ENCODE measurements at places on chromosomes 2 and 18.

DNA sequence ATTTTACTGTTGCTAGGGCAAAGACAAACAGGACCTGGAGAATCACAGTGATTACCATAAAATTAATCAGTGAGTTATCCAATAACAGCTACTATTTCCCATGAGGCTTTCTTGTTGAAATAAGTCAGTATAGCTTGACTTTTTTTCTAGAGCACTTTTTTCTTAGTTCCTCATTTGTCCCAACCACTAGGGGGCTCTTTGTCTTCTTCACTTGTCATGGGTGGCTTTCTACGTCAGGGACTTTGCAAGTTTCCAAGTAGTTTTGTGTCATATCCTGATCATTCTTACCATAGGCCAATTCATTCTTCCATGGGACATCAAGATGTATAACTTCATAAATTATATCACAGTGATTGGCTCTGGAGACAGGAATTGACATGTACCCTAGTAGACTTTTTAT lies 1019.6 kb upstream of the PIK3C3 start:
- DNase-seq: no peak

DNA sequence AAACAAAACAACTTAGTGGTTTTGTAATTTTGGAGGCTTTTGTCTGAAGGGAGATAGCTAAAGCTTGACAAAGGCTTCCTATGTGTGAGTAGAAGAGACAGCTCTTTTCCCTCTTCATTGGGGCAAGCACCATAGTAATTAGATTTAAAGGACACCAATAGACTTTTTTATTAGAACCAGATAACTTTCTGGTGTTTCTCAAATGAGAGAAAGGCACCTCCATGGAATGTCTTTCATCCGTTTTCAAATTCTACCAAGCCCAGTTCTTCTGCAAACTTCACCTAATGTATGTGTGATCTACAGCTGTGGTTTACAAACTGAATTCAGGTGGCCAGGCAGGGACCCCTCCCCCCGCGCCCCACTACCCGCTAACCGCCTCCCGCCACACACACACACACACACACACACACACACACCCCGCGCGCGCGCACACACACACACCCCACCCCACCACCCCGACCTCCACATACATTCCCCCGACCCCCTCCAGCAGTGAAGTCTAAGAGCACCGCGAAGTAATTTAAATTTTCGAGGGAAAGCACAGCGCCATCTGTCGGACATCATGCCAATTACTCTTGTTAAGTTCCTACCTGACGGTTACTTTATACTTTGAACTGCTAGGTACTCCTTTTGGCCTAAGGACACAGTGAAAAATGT lies 31.6 kb upstream of the PPP1R1C start:
- peak; percentile 37 for DNase-seq

GRCh38 chr2:69175790-69176715 lies 163.1 kb downstream of the ANTXR1 start:
- DNase-seq: no peak

GRCh38 chr2:60596411-60596810 lies 43.0 kb upstream of the BCL11A start:
- DNase-seq: no peak

DNA sequence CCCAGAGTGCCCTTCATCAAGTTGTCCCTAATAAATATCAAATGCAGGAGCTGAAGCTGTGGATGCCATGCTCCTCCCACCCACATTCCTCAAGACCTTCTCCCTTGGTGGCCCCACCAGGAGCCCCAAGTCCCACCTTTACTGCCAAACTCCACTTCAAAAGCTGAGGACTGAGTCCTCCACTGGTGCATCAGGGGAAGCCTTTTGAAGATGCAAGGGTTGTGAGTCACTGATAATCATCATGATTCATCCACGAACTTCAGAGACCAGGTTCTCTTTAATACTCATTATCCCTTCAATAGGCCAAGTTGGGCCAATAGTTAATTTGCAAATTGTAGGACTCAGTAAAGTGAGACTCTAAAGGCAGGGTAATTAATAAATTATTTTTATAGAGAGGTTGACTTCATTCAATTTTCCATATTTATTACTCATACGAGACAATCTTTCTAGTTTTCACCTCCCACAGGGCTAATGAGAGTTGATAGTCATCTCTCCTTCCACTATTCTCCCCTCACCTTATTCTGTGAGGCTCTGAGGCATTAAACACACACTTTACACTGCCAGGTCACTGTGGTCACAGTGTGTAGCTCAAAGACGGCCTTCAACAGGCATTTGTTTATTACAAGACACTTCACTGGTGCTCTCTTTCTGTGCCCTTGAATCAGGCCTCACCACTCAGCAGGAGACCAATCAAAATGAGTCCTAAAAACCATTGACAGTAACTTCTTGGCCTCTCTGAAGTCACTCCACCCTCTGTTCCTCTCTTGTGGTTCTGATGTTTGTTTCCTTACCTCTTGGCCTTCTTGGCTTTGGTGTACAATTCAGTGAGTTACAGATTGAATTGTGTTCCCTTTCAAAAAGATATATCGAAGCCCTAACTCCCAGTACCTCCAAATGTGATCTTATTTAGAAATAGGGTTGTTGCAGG lies 99.9 kb downstream of the TRIB2 start:
- DNase-seq: no peak

DNA sequence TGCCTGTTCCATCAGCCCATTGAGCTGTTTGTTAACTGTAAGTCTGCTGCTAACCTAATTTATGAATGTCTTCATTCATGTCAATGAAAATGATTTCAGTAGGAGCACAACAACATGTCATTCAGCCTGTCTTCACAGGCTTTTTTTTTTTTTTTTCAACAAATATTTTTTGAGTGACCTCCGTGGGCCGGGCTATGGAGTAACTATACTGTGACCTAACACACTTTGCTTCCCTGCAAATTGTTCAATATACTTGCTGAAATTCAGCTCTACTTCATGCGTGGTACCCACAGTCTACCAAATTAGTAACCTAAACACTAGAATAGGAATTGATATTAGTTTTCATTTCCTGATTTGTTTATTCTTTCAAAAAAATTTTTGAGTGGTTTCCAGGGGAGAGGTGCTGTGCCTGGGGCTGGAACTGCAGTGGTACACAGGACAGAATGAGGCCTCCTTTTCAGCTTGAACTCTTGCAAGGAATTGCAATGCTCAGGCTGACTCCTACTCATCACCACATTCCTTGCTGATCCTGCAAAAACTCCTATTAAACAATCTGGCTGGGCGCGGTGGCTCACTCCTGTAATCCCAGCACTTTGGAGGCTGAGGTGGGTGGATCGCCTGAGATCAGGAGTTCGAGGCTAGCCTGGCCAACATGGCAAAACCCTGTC lies 87.1 kb downstream of the CDH20 start:
- no peak for DNase-seq

DNA sequence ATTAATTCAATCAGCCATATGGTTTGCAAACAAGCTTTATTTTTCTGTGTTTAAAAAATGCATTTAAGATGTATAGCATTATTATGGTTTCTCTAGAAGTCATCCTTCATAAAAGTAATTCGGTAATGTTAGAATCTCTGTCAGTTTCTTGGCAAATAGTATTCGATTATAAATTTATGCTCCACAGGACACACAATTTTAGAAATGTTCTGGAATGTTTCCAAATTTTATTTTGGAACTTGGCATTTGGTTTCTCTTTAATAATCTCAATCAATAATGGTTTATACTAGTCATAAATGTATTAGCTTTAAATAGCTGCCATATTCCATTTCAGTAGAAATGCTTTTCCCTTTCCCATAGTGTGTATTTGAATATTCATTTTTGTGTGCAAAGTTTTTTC lies 156.4 kb downstream of the PLCL1 start:
- no peak for DNase-seq

- DNase-seq: no peak
Measured at GRCh38 chr18:41146301-41146700, 808.7 kb upstream of the PIK3C3 start.

- no peak for DNase-seq
Measured at GRCh38 chr2:169386722-169387121, 24.4 kb upstream of the LRP2 start.

GRCh38 chr2:231521-232185 lies 32.2 kb downstream of the SH3YL1 start:
- no peak for DNase-seq

DNA sequence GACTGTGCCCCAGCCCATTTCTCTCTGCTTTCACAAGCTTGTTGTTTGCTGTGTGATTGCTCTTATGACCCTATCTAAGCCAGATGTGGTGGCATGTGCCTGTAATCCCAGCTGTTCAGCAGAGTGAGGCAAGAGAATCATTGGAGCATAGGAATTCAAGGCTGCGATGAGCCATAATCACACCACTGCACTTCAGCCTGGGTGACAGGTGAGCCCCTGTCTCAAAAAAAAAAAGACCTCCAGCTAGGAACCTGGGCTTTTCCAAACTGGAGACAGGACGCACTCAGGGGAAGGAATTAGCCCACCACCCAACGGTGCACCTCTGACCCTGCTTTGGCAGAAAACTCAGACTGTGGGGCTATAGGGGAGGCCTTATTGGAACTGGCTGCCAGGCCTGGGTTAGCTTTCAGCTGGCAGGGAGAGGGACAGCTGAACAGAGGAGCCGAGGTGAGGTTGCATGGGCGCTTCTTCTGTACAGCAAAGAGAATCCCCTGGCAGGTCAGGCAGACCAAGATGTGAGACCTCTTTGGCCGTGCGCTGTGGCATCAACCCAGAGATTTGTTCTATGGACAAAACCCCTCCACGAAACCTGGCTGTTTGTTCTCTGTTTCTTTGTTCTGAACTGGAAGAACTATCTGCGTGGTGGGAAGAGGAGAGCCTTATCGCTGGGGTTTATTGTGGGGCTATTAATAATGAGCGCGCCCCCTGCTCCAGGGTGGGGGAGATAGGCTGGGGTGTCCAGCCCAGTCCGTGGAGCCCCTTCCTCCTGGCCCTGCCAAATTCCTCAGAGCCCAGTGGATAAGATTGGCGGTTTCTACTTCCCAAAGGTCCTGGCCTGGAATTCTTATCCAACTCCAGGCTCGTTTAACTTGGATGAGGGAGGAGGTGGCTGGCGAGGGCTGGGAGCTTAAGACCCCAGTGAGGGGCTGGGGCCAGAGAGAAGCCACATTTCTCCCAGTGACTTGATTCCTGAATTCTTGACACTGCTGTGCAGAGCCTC lies 38.8 kb upstream of the SMAD7 start:
- DNase-seq: no peak

DNA sequence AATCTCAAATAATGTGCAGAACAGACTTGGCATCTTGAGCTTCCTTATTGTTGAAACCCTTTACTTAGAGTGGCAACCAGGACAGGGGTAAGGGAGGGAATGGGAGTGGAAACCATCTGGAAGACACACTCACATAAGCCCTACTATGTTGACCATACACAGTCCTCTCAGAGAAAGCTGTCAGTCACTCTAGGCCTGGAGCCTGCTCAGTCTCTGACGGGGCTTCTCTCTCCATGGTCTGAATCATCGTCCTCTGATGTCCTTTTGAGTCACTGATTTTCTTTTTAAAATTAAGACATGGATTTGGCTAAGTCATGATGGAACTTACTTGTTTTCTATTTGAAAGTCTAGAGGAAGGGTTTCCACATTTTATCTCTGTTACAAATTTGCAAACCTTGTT lies 74.0 kb downstream of the MYO1B start:
- DNase-seq: no peak

- peak; percentile 59 for DNase-seq
Measured at GRCh38 chr2:44120428-44120827, 48.2 kb upstream of the PPM1B start.

DNA sequence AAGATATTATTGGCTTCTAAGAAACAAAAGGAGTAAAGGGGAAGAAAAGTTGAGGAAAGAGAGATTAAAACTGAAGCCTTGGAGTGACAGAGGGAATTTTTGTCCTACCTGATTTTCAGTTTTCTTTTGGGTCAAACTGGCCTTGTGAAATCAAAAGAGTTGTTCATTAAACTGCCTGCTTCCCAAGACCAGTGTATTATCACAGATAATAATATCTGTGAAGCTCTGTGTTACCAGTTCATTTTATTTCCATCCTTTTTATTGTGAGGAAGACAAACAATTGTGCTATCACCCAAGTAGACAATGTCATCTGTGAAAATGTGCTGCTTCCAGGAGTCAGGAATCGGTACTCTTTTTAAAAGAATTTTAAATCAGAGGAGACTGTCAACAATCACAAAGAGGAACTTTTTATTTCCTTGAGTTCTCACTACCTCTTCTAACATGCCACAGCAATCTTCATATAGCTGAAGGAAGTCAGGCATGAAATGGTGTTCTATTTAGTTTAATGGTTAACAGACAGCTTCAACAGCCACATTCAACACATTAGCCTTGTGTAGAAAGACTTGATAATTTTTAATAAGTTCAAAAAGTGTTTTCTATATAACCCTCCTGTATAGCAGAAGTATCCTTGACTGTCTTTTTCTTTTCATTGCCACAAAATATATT lies 554.8 kb downstream of the PIK3C3 start:
- no peak for DNase-seq

DNA sequence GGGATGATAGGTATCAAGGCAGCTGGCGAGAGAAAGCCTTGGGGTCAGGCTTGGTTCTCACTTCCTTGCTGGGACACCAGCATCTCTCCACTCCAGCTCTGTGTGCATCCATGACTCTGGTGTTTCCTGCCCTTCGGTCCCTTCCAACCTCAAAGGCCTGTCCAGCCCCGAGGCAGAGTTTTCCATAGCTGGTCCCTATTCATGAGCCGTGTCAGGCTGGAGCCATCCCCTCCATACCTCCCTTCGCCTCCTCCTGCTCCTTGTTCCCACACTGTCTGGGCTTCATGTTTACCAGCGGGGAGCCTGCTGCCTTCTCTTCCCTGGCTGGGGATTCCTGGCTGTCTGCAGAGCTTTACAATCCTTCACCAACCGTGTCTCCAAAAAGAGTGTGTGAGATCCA lies 51.2 kb downstream of the DYSF start:
- DNase-seq: no peak

DNA sequence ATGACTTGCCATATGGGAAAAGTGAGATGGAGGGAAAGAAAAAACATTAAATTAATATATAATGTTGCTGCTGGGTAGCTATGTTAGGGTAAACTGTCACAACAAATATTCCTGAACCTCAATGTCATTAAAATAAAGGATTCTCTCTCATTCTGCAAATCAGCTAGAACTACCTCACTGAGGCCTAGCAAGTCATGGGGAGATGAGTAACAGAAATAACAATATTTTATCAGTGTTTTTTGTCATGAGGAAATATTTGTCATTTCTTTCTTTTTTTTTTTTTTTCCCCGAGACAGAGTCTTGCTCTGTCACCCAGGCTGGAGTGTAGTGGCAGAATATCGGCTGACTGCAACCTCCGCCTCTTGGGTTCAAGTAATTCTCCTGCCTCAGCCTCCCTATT lies 1282.3 kb upstream of the NRXN1 start:
- DNase-seq: no peak

DNA sequence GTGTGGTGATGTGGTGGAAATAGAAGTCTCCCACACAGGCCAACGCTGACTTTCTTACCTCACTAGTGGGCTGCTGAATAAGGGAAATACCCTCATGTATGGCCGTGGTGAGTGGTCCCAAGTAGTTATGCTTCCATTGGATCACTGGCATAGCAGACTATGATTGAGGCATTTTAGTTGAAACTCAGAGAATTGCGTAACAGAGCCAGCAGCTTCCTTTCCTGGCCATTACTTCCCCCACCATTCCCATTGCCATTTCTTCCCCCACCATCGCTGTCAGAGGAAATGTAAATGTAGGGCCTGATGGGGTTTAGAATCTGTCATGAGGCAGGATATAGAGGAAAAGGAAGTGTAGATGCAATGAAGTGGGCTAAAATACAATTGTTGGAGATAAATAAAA lies 209.5 kb downstream of the KCNH7 start:
- no peak for DNase-seq
